ENCODE measurements at places on chromosomes 6 and 20.

DNA sequence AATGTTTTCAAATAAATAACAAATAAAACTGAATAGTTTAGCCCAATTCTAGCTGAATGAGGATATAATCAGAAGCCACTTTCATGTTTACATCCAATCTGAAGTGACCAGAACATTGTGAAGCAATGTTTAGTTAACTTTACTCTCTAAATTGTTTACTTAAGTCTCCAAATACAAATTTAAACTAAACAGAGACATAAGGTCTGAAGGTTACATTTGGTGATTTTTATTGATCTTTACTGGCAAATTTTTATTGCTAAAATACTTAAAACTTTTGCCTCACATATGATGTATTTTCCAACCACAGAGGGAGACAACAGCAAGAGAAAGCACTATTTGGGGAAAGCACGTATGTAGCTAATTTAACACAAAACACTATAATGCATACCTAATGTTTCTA lies 106.8 kb upstream of the THEMIS start:
- no peak for DNase-seq

DNA sequence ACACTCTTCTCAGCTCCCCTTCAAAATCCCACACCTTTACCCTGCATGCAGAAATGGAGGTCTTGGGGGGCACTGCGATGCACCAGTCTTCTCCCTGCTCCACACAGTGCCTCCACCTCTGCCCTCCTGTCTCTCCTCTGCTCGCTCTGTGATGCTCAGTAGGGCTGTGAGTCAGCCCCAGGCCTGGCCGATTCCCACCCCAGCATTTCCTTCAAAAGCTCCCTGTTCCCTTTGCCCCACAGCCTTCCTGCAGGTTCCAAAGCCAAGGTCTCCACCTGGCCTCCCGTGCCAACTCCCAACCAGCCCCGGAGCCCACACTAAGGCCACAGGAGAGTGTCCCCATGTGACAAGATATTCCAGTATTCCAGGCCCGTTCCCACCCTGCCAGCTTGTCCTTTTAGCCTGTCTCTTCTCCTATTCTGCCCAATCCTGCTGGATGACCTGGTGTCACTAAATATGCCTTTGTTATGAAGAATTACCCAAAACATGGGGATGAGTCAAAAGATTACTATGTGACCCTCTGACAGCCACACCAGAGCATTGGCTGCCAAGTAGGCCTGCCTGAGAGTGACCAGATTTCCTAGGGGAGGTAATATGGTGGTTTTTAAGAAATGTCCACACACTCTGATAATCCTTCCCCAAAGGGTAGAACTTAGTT lies 118.9 kb upstream of the NXT1 start:
- no peak for DNase-seq

DNA sequence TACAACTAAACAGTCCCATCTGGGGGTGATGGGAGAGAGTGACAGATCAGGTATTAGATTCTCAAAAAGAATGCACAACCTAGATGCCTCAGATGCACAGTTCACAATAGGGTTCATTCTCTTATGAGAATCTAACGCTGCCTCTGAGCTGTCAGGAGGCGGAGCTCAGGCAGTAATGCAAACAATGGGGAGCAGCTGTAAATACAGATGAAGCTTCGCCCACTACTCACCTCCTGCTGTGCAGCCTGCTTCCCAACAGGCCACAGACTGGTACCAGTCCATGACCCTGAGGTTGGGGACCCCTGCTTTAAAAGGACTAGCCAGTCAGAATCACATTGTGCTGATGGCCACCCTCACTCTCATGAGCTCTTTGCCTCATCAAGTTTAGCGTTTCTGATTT lies 247.0 kb upstream of the KCNQ5 start:
- DNase-seq = peak; percentile 12

DNA sequence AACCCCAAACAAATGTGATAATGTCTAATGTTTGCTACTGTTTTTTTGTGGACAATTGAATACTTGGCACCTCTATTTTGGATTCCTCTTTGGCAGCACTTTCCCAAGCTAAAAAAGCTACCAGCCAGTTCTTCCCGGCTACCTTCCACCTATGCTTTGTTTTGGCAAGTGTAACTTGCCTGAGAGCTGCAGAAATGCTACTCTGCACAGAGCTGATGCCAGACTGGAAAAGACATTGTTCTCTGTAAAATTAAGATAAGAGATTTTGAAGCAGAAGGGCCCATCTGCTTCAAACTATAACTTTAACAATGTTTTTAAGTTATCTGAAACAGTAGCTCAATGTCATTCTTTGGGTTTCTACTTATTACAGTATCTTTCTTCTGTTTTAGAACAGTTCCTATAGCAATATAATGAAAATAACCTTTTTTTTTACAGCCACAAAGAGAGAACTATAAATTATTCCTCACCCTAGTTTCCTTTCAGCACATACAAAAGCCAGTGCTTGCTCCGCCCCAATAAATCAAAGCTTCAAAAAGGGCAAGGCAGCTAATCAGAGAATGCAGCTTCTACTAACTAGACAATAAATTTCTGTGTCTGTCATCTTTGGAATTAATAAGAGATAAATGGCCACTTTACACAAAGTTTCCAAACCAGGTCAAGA lies 183.1 kb downstream of the UBE3D start:
- no peak for DNase-seq

DNA sequence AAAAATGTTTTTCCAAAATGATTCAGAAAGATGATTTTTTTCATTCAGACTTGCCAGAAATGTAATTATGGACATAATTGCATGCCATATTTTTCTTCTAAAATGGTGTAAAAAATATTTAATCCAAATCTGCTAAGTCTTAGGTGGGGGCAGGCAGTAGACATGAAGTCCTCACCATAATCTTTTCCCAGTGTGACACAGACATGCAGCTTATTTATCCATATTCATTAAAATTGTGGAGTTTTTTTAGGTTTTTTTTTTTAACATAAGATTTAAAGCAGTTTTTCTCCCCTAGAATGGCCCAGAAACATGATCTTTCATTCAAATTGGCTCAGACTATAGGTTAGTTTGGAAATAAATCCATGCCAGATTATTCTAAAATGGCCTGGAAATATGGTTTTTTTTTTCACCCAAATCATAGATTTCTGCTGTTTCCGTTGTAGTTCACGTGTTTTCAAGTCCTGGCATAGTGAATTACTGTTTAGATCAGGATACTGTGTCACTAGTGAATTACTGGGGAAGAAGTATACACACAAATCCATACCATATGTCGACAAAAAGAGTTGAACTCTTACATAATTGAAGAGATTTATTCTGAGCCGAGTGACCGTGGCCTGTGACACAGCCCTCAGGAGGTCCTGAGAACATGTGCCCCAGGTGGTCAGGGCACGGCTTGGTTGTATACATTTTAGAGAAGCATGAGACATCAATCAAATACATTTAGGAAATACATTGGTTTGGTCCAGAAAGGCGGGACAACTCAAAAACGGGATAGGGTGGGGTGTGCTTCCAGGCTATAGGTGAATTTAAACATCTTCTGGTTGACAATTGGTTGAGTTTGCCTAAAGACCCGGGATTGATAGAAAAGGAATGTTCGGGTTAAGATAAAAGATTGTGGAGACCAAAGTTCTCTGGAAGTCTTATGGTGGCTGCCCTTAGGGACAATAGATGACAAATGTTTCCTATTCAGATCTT lies 33.9 kb downstream of the ZNF133 start:
- DNase-seq = no peak

Data from NCI-H1417 treated with DMSO at 0.1 percent for 48 hours (cell line).